ENCODE measurements at places on chromosomes 16 and 17.

DNA sequence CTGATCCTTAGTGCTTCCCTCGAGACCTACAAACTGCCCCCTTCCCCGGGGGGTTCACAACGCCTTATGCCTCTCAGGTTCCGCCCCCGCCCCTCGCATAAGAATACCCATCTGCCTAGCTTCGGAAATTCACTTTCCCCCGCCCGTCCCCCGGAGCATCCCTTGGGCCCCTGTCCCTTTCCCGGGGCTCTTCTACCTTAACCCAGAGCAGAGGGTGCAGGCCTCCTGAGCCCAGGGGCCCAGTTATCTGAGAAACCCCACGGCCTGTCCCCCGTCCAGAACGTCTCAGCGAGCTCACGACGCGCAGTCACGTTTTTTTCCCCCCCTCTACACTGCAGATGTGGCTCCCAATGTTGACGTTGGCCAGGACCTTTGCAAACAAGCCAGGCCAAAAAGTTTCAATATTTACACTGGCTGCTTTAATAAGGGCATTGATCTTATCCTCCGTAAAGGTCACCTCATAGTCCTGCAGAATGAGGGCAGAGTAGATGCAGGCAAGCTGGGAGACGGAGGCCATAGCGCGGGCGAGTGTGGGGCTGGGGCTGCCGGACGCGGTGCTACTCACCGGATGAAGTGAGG lies 1.4 kb upstream of the NBR1 start:
- DNase-seq, result peak; percentile 50

DNA sequence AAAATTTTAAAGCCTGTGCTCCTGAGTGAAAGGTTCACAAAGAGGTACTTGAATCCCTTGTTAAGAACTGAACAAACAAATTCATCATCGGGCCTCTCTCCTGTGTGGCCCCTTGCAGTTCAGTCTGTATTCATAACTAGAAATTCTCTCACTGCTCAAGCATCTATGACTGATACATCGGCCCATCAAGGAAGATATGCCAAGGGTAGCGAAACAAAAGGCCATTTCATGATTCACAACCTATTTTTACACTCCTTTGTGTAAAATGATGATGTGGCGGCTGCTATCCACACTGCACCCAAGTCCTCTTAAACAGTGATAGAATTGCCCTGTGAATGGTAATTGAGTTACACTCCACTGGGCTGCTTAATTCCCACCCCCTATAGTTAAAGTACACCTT lies 204.6 kb downstream of the STX8 start:
- no peak for DNase-seq

- DNase-seq, result no peak
Measured at GRCh38 chr17:83008526-83008925, 70.9 kb upstream of the METRNL start.

GRCh38 chr16:77974883-77975282 lies 47.5 kb upstream of the CLEC3A start:
- DNase-seq, result no peak

- no peak for DNase-seq
Measured at GRCh38 chr16:22977294-22977697, 163.3 kb downstream of the HS3ST2 start.
